ENCODE measurements at places on chromosomes 4 and X.

DNA sequence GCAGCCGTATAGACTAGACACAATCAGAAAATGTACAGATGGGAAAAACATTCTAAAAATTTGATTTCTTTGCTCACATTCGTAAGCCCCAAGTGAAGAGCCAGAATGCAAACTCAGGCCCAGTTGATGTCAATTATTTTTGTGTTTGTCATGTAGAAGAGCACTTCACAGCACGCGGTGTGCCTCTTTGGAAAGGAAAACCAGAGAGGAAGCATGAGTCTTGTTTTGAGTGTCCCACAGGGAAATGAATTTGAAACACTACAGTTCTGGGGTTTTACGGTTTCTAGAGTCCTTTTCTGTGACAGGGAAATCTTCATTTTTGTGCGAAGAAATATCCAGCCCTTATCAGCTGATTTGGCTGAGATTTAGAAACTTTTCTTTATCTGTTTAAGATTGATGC is 554.6 kb upstream of the BOD1L1 start:
- DNase-seq, result no peak

- DNase-seq, result no peak
These were observed 28.3 kb downstream of the ENOX2 start for GRCh38 chrX:130874751-130875150.

- no peak for DNase-seq
These were observed 25.5 kb downstream of the GPRASP3 start for GRCh38 chrX:102745857-102746584.

GRCh38 chr4:53732661-53733060 is 141.4 kb upstream of the LNX1 start:
- no peak for DNase-seq

DNA sequence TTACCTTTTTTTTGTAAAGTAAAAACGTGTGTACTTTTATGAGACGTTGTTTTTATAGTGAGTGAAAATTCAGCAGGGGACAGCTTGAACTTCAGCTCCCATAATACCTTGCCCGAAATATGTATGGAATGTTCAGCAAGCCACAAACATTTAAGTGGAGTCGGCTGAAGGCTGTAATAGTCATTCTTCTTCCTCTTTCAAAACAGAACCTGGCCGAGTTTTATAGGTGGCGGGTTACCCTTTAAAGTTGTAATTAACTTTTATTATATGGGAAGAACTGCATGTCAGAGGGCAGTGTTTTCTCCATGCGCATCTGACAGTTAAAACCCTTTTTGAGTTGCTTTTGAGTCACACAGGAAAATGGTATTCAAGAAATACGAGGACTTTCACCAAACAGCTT is 50.7 kb downstream of the CLDN34 start:
- DNase-seq, result no peak

DNA sequence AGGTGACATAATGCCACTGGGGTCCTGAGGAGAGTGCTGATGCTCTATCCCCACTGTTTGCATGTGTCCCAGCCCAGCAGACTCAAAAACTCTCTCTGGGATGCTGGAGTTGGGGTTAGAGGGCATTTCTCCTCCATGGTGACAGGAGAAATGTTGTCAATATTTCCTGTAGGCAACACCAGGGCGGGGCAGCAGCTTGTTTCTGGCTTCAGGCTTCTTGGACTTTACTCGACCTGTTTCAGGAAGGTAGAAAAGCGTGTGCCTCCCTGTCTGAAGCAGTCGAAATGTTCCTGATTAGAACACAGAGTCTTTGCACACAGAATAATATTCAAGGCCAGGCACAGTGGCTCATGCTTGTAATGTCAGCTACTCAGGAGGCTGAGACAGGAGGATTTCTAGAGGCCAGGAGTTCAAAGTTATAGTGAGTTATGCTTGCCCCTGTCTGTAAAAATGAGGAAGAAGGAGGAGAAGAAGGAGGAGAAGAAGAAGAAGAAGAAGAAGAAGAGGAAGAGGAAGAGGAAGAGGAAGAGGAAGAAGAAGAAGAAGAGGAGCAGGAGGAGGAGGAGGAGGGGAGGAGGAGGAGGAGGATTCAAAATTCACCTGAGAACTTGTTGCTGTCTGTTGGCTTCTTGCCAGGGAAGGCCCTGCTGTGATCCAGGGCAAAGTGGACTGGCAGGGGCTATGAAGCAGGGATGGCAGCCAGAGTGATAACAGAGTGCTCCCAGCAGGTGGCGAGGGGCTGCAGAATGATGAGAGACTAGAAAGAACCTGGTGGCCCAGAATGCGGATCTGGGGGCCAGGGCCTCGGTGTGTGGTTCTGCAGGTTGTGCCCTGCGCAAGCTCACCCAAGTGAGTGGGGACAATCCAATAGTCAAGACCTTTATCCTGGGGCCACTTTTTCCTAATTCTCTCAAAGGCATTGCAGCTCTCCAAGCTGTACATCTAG is 82.9 kb downstream of the RTL5 start:
- no peak for DNase-seq

DNA sequence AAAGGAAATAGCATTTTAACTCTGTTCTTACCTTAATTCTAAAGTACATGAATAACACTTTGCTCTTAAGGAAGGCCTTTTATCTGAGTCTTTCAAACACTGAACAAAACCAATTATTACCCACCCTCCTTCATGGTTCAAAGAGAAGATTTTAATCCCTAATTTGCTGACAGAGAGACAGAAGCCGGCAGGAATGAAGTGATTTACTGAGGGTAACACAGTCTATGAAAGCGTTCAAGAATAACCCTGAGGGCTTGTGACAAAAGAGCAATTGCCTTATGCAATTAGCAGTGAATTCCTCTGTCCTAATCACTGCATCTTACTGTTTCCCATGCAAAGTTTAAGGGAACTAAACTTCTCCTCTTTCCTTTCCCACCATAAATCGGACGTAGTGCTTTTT is 144.1 kb downstream of the PACRGL start:
- DNase-seq, result no peak

DNA sequence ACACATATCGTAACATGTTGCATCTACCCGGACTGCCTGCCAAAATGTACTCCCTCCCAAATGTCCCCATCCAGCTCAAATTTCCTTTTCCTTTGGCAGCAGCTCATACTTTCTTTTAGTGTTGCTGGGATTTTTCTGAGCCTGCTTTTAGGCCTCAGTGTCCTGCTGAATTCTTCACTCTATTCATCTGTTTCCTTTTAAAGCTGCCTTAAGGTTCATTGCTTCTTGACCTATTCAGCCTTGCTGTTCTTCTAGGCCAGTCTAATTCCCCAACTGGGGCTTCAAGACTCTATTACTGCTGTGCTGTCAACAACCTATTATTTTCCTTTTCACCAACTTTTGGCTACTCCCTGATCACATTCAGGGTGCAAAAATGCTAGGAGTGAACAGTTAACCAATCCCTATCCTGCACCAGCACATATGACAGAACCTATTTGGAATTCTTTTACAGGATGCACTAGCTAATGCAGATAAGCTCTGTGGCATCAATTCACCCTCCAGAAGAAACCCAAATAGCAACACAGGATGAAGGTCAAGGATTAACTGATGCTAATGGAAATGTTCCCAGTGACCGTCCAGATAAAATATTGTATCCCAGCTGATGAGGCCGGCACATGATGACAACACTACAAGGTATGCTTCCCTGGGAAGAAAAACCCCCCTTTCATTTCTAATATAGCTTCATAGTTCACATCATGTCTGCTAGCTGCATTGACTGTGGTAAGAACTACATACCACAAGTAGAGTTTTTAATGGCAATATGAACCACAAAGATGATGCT is 114.7 kb upstream of the TTC29 start:
- no peak for DNase-seq

- no peak for DNase-seq
These were observed 43.7 kb downstream of the NSG1 start for GRCh38 chr4:4430492-4431195.

DNA sequence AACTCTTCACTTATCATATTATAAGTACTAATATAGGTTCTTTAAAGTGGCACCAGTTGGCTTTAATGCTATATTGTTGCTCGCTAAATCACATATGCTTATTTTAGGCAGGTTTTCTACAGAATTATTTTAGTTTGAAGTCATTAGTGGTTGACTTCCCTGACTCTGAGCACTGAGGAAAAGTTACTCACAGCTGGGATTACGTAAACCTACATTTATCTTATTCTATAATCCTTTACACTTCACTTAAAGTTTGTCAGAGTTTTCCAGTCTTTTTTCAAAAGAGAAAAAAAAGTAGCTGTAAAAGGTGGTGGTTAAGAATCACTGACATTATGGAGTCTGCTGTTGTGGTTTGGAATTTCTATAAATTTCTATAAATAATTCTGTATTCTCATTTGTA is 5.8 kb downstream of the UGT2B4 start:
- no peak for DNase-seq

DNA sequence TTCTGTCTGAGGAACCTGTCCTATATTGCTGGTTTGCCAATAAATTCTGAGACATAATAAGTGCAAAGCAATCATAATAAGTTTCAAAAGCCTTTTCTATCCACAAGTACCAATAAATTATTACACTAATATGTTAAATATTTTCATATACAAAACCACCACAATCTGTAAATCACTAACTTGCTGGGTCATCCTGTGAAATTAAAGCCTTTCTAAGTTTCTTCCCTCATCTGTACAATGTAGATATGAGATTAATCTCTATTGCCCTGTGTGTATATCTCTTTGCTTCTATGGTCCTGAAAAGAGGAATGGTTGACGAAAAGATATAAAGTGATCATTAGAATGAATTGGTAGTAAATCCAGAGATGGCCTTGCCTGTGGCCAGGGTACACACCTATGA is 231.6 kb downstream of the NR3C2 start:
- DNase-seq, result no peak

DNA sequence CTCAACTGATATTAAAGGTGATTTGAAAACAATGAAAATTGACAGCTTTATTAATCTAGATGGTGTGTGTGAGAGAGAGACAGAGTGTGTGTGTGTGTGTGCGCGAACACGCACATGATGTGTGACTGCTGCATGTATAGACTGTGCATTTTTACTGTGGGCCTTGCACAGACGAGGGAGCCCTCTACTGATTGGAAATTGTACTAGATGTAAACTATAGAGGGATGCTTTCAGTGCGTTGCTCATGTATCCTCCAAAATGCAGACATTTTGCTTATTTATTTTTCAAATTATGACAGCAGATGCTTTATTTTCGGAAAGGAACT is 168.4 kb upstream of the GK2 start:
- no peak for DNase-seq

GRCh38 chrX:72307646-72308051 is 1.9 kb upstream of the CITED1 start:
- DNase-seq, result no peak

DNA sequence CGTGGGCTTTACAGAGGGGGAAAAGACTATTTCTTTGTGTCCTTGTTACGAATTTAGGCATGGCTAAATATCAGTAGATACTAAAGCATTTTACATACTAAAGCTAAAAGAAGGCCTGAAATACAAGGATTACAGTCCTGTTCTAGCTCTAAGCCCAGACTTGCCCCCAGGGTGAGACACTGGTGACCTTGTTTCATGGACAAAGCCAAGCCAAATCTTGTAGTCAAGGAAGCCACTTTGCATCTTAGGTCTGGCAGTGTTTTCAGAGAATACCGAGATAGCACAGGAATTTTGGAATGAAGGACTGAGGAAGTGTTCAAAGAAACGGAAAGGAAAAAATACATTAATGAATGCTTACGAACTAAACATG is 733 bp upstream of the G3BP2 start:
- DNase-seq, result no peak

GRCh38 chr4:76998251-76998901 is 48.8 kb downstream of the SEPTIN11 start:
- DNase-seq, result no peak

- no peak for DNase-seq
These were observed 206.3 kb upstream of the ATP6AP2 start for GRCh38 chrX:40374486-40374885.

DNA sequence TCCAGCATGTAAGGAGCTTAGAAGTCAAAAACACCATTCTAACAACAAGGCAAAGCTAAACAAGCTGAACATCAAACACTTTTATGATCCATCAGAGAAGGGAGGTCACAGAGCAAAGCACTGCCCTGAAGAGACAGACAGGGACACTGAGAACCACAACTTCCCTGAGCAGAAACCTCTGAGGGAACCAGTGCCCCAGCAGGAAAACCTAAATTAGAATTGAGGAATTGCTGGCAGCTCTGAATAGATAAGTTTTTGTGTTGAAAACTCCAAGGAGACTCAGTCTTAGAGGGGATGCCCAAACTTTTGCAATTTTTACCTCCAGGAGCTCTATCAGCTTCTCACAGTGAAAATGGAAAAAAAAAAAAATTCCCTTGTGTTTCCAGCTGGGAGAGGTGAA is 83.0 kb upstream of the MAPK10 start:
- no peak for DNase-seq

GRCh38 chr4:46445710-46446314 is 55.9 kb upstream of the GABRA2 start:
- no peak for DNase-seq

DNA sequence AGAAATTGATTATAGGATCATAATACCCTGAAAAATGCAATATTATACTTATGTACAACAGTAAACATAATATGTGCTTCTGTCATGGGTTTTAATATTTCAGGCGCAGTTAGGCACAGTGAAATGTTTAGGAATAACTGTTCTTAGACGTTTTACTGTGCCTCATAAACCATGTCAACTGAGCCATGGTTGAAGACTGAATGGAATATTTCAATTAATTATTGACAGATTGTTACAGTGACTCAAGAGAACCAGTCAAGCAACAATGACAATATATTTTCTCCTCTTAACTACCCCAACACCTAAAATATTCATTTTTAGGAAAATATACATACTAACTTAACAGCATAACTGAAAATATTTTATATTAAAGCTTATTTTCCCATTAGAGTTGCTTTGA is 852.7 kb upstream of the FRG1 start:
- no peak for DNase-seq

DNA sequence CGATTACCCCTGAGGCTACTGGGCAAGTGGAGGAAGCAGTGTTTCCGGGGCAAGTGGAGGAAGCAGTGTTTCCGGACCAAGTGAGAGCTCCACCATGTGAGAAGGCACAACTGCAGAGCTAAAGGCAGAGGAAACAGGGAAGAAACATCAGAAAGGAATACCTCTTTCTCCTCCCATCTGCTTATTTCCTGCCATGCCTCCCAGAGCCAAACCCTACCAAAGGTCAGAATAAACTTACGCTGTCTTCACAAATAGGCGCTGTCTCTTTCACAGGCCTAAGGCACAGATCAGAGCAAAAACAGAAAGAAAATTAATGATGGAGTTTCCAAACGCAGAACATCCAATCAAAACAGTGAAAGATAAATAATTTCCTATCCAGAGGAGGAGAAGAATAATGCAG is 153.0 kb downstream of the ATOH1 start:
- no peak for DNase-seq

DNA sequence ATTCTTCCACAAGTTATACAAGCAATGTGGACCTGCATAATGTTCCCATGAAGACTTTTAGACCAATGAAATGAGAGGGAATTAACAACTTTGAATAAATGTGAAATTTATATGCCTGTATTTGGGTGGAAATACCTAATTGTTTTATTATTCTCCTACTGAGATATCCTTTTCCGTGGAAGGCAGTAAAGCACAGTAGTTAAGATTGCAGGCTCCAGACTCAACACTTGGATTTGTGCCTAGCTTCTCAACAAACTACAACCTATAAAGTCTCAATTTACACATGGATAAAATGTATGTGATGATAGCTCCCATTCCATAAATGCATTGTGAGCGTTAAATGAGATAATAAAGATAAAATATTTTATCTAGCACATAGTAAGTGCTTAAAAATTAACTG is 857.8 kb downstream of the CENPC start:
- no peak for DNase-seq

GRCh38 chrX:53239474-53239873 is 14.5 kb upstream of the KDM5C start:
- DNase-seq, result no peak

All from stimulated activated CD4-positive, alpha-beta T cell treated with anti-CD3 and anti-CD28 coated beads, Interleukin-1b, Interleukin-23, amount 100 ng/mL, for 1 hour (primary cell).